ENCODE measurements at places on chromosomes 7 and 10.
A peak's percentile ranks its signal among the peaks of the same experiment; 100 is the strongest.

GRCh38 chr7:114785496-114785895 lies 136.4 kb upstream of the MDFIC start:
- DNase-seq = no peak

- no peak for DNase-seq
These were observed 39.7 kb upstream of the COL1A2 start for GRCh38 chr7:94354953-94355352.

- no peak for DNase-seq
These were observed 376.9 kb upstream of the MGMT start for GRCh38 chr10:129090165-129090564.

GRCh38 chr7:143463556-143463955 lies 14.1 kb upstream of the TAS2R41 start:
- no peak for DNase-seq

DNA sequence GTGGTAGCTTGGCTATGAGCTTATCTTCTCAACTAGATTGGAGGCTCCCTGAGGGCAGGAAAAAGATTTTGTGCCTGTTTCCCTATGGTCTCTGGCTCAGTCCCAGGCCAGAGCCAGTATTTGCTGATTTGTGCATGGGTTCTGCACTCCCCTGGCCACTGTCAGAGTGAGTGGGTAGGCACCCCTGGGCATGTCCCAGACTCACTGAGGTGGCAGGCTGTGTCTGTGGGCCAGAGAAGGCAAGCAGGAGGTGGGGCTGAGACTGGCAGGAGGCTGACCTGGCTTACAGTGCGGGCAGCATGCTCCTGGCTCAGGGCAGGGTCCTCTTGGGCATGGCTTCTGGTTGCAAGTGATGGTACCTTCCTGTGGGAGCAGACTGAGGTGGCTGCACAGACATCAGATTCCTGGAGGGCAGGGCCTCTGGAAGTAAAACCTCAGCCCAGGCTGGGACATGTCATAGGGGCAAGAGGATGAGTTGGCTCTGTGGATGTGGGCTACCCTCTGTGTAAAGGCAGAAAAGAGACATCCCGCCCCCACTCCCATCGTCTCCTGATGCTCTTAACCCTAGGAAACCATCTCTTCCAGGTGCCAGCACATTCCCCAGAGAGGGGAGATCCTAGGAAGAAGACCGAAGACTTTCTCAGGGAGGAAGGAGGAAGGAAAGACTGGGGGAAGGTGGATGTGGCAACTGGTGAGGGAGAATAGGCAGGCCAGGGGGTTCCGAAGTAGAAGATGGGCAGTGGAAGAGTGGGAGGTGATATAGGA lies 4.3 kb downstream of the KCP start:
- no peak for DNase-seq

- DNase-seq = no peak
These were observed 1.5 kb upstream of the TRAPPC14 start for GRCh38 chr7:100160067-100160466.

GRCh38 chr10:7258948-7259523 lies 151.8 kb downstream of the SFMBT2 start:
- DNase-seq = no peak

DNA sequence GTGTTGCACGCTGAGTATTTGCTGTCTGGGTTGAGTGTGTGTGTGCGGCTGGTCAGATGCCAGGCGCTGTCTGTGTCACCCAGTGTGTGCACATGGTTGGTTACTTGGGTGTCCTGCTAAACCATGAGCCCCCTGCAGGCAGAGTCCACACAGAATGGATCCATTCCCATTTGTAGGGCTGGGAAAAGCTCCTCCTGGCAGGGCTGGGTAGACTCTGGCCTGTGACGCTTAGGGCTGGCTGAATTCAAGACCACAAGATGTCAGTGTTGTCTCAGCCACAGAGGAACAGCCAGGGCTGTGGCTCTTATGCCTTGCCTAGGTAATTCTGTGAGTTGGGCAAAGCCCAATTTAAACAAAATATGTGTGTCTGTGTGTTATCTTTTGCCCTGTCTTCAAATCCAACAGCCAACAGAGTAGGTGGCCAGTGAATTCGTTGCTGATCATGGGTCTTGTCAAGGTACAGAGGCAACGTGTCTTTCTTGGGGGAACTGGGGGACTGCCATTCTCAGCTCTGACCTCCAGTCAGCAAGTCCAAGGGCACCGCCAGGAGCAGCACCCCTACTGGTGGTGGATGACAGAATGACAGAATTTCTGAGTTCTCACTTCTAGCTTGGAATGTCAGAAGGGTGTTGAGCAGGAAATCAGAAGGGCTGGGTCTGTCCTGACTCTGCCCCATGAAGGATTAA lies 285.1 kb downstream of the CCSER2 start:
- DNase-seq = peak; percentile 94

DNA sequence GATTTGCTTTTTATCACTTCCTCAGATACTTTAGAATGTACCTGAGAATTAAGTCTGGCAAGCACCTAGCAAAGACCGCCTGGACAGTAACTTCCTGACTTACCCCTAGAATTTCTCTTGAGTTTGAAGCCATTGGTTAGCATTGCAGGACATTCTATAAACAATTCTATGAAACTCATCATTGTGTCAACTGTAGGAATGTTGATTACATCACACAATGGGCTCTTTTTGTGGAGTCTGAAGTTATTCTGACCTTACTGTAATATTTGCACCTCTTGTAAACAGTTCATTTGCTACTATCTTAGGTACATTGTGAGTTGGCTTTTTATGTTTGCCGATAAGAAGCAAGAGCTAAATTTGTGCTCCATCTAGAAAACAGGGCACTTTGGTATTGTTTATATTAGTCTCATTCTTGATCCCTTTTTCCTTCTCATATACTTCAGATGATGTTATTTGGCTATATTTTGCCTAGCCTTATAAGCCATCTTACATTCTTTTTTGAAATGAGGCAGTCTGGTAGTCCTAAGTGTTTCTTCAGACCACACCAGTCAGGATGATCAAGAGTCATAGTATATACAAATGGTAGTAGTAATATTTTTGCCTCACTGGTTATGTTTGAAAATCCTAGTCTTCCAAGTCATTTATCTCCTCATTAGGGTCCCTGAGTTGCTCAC lies 52.4 kb downstream of the CASD1 start:
- no peak for DNase-seq

DNA sequence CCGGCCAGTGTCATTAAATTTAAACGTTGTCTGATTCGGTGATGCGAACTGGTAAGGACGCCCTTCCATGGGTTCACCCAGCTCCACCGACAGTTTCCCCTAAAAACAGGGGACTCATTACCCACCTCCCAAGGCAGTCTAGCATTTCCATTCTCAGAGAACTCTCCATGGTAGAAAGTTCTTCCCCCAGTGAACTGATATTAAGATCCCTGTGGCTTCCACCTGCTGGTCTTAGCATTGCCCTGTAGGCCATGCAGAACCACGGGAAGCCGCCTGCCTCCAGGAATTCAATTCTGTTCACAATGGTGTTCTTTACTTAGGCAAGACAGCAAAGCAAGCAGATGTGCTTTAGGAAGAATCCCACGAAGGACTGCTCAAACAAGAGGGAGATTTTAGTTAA lies 128.9 kb upstream of the NANOS1 start:
- no peak for DNase-seq

- peak; percentile 57 for DNase-seq
These were observed 16.3 kb upstream of the ZMIZ1 start for GRCh38 chr10:79052291-79053080.

DNA sequence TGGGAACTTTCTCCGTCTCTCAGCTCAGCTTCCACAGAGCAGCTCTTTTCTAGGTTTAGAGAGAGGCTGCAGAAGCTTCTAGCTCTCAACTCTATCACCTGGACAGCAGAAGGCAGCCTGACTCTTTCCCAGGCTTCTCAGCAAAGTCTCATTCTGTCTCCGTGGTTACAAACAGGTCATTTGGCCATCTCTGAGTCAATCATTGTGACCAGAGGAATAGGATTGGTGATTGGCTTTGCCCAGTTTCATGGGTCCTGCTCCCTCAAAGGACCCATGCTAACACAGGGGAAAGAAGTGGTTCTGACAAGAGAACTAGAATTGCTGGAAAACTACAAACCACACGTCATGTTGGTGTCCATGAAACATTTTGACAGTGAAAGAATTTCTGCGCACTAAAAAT lies 43.6 kb downstream of the PRR15 start:
- peak; percentile 35 for DNase-seq

- no peak for DNase-seq
These were observed 10.2 kb downstream of the EMX2 start for GRCh38 chr10:117552701-117553141.

DNA sequence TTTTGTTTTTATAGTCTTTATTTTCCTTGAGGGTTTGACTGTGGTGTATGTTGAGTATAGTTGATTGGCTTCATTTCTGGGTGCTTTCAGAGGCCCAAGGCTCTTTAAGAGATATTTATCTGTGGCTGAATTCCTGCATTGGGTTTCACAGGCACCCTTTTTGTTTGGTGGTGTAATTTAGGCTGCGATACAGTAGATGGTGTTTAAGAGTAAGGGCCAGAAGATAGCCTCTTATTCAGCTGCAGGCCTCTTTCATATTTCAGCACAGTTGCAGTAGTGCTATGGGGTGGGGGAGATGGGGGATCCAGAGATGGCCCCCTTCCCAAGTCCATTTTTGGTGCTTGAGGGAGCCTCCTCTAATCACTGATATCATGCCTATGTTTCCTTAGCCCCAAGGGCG lies 69.7 kb downstream of the MGAM2 start:
- no peak for DNase-seq

GRCh38 chr10:117656385-117657367 lies 114.1 kb downstream of the EMX2 start:
- no peak for DNase-seq

DNA sequence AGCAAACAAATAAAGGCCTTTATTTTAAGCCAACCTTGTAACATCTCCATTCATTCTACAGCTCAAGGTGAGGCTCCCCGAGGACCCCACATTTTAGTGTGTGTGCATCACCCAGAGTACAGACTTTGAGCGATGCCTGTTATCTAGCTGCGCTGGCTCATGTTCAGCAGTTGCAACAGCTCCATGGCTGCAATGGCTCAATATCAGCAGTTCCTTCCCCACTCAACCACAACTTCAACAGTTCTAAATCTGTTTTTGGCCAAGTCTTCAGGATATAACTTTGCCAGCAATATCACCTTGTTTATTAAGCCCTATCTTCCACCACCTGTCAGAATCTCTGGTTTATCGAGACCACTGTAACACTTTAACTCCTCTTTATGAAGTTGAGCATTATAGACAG lies 95.8 kb downstream of the WNT2 start:
- DNase-seq = no peak

All from DMS53 (cell line).